ENCODE measurements at places on chromosomes 5 and 9.

DNA sequence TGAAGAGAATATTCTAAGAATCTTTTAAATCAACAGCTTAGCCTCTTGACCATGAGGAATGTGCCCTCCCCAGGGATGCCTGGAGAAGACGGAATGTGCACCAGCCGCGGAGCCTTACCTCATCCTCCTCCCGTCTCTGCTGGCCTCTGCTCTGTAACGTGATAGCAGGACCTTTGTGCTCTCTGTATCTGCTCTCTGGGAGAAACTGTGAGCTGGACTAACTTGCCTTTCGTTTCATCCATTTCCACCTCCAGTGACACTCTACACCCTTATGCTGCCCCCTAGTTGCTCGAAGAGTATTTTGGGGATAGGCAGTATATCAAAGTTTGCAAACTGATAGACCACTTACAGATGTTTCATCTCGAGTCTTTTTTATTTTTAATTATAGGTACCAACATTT lies 141.4 kb downstream of the NPR3 start:
- no peak for DNase-seq

DNA sequence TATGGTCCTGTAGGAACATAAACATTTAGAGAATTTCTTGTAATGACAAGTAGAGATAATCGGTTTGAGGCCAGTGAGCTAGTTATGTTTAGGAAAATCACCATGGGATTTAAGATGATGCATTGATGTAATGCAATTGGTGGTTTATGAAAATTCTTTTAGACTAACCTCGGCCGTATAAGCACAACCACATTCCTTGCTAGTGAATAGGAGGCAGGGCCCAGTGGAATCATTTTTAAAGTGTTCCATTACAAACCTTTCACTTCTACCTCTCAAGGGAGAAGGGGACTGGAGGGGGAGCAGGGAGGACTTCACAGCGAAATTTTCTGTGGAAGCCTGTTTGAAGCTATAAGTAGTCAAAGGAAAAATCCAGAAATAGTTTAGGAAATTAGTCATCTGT lies 71.8 kb upstream of the NFIL3 start:
- DNase-seq: no peak

- no peak for DNase-seq
These were observed 52.2 kb downstream of the SLC36A1 start for GRCh38 chr5:151499501-151500035.

- DNase-seq: no peak
These were observed 583.6 kb downstream of the TMEM38B start for GRCh38 chr9:106277966-106278365.

DNA sequence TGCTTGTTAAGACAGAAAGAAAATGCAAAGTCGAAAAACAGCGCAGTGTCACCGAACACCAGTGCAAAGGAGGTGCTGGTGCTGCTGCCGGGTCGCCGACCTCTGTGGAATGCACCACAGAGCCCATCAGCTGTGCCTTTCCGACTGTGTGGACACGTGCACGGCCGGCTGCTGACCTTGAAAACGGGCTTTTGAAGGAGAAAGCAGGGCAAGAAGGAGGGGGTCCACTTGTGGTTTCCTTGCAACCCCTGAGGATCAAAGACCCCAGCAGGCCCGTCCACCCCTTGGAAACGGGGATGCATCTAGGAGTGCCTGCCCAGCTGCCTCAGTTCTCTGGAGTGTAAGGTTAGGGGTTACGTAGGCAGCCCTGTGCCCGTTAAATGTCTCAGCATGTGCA lies 6.2 kb upstream of the OLFM1 start:
- DNase-seq: no peak

DNA sequence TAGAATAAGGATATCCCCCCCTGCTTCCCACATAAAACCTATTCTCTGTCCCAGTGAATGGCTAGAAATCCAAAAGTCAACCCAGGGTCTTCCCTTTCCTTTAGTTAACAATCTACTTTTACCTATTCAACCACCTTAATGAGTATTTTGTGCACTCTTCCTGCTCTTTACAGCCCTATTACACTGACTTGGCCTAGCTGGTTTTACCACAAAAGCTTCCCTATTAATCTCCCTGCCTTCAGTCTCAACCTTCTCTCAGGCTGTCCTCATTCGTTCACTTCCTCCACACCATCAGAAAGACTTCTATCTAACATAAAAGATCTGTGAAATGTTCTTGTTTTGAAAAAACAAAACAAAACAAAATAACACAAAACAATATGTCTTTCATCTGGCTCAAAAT lies 16.2 kb downstream of the CTNNAL1 start:
- DNase-seq: no peak

- DNase-seq: no peak
These were observed 6.4 kb upstream of the GLIS3 start for GRCh38 chr9:4306066-4306776.

DNA sequence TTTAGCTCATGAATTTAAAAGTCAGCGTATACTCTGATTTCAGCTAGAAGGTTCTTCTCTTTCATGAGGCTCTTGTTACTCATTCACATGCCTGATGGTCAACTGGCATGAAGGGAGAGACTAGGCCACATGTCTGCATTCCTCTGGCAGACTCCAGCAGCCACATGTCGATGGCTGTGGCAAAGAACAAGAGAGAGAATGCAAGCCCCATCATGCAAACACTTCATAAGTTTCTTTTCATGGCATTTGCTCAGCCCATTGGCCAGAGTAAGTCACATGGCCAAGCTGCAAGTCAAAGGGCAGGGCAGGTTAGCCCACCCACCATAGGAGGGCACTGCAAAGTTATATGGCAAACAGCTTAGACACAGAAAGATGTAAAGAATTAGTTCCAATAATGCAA lies 5.4 kb downstream of the KCNV2 start:
- DNase-seq: no peak

GRCh38 chr5:132363431-132364112 lies 5.9 kb upstream of the SLC22A5 start:
- no peak for DNase-seq

- no peak for DNase-seq
These were observed 92.4 kb downstream of the GNAQ start for GRCh38 chr9:77939149-77939668.

DNA sequence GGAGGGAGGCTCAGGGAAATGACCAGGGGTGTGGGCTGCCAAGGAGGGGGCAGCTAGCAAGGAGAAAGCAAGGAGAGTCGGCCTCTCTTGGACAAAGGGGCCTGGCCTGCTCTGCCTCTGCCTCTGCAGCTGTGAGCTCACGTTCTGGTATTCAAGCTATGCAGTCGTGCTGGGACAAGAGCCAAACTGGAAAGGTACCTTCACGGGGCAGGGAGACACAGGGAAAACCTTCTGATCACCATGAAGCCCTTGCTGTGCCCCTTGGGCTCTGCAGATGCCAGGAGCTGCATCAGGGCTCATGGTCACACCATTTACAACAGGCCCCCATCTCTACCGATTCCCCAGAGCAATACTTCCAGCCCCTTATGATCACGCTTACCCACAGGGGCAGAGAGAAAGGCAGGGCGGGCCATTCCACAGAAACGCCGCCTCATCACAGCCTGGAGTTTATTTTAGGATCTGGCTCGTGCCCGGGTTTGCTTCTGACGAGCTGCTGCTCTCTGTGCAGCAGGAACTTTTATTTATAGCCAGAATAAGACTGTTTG lies 63.2 kb downstream of the PRRT1B start:
- no peak for DNase-seq

DNA sequence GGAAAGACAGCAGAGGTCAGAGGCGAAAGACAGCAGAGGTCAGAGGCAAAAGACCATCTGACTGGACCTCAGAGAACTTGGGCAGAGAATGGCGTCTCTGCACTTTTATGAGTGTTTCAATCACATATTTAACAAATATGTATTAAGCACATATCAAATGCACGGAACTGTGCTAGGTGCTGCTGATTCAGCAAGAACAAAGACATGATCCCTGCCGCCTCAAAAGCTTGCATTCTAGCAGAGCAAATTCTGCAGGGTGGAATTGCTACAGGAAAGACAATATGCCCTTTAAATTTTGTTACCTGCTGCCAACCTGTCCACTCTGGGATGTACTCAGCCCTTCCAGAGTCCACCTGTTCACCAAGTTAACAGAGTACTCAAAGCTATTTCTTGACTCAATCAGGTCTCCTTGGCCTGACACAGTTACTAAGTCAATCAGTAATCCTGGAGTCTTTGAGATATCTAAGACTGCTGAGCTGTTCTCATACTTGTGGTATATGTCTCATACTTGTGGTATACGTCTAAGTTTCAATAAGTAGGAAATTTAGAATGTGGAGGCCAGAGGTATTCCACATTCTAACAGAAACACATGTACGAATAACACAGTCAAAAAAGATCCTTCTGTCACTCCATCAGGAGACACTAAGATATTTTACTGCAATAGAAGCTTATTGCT lies 131.8 kb downstream of the GNAQ start:
- DNase-seq: no peak

DNA sequence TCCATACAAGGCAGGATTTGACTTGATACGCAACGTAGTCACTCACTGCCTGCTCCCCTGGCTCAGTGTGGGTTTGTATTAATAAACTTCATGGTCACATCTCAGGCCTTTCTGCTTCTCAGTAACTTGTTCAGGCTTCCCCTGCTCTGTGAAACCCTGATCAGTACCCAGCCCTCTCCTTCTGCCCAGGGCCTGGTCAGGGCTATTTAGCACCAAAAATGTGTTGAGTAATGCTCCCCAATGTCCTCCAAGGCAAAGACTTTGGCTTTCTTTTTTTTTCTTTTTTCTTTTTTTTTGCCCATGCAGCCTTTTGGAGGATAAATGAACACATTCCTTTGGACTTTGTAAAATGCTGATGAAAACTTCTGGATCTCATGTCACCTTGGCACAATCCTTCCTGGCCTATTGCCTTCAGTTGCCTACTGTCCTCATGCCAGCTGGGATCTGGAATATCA lies 399.2 kb upstream of the KLF4 start:
- no peak for DNase-seq

DNA sequence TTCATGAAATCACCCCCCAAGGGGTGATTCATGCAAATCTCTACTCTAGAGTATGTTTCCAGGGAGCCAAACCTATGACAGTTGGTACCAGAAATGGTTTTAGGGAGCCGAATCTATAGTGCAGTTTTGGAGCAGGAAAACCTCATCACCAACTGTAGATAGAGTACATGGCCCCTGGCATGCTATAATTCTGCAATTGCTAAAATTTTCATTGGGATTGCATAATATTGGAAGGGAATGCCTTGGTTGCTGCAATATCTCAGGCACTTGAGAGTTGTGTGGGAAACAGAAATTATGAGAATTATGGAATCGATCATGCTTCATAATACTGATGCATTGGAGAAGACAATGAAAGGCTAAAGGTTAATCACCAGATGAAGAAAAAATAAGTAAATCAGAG lies 148.2 kb upstream of the PLPPR1 start:
- no peak for DNase-seq

DNA sequence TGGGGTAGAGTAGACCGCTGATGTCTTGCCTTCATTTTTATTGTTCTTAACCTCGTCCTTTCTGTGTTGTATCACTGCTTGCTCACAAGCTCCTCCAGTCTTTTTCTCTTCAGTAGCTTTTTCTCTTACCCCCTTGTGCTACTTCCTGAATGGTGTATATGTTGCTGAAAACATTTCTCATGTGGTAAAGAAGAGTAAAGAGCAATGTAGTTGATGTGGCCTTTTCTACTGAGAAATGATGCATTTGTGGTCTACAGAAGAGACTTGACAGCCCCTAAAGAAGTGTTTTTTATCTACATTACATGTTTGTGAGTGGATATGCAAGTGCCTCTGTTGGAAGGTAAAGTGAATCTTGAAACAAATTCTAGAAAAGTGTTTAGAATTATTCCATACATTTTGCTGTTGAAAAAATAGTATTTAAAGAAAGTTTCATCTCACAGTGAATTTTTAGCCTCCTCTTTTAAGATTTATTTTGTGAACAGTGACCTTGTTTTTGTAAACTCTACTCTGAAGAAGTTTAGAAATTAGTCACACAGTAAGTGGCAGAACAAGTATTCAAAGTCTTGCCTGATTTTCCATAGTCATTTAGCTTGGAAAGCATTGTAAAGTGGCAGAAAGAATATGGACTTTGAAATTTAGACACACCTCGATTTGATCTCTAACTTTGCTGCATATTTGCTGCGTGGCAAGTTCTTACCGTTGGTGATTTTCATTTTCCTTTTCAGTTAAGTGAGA lies 17.4 kb downstream of the CDC42SE2 start:
- DNase-seq: no peak

GRCh38 chr9:12980085-12980851 lies 205.4 kb downstream of the LURAP1L start:
- DNase-seq: no peak

GRCh38 chr5:133225671-133226152 lies 173.9 kb downstream of the HSPA4 start:
- DNase-seq: no peak

GRCh38 chr9:130246126-130246525 lies 19.4 kb upstream of the HMCN2 start:
- DNase-seq: no peak

- peak; percentile 71 for DNase-seq
These were observed 18.1 kb downstream of the KYAT1 start for GRCh38 chr9:128863647-128864046.

- no peak for DNase-seq
These were observed 205.8 kb downstream of the TMEM38B start for GRCh38 chr9:105900123-105900522.

DNA sequence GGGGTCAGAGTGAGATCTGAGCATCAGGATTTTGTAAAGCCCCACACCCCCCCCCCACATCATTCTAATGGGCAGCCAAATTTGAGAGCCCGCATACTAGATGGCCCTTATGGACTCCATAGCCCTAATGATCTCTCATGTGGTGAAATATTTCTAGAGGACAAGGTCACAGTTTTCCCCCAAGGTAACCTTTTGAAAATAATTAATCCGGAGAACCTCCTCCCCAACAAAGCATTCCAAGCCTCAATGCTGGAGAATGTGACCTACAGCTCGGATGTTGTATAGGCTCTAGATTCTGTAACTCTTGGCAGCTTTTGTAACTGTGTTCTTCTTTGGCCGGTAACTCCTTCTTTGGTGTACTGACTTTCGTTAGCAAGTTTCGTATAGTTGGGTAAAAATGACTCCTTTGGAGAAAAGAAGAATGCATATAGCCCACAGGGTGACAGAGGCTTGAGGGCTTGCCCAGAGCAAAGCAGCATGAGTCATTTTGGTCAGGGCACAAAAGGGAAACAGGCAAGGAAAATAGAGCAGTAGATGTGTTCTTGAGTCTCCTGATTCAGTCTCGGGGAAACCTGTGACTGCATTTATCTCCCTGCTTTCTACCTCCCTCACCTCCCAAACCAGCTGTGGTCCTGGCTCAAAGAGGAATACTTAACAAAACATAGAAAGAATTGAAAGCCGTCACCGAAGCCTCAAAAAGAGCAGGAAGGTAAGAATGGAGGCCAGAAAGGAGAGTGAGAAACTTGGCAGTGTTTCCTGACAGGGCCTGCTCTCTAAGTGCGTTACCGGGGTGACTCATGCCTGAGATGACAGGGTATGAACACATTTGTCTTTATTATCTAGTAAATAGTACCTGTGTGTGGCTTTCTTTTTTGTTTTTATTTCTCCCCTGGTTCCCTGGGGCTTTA lies 6.6 kb upstream of the XPA start:
- no peak for DNase-seq

DNA sequence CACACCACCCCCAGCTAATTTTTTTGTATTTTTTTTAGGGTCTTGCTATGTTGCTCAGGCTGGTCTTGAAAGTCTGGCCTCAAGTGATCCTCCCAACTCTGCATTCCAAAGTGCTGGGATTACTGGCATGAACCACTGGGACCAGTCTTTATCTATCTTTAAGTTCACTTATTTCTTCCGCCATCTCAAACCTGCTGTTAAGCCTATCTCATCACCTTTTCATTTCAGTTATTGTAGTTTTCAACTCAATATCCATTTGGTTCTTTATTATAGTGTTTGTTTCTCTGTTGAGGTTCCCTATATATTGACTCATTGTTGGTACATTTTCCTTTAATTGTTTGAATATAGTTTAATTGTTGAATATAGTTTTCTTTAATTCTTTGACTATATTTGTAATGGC lies 48.1 kb downstream of the GALNT12 start:
- no peak for DNase-seq
